ENCODE measurements at places on chromosomes 3 and 15.

- no peak for DNase-seq
These were observed 5.0 kb downstream of the PEAK1 start for GRCh38 chr15:77414789-77415442.

- no peak for DNase-seq
These were observed 817.6 kb upstream of the CFAP20DC start for GRCh38 chr3:59867185-59868002.

GRCh38 chr15:58336161-58336560 is 95.6 kb upstream of the LIPC start:
- no peak for DNase-seq

- no peak for DNase-seq
These were observed 1248.5 kb downstream of the ROBO1 start for GRCh38 chr3:78519281-78519680.

GRCh38 chr15:50046159-50046558 is 72.9 kb downstream of the ATP8B4 start:
- no peak for DNase-seq

DNA sequence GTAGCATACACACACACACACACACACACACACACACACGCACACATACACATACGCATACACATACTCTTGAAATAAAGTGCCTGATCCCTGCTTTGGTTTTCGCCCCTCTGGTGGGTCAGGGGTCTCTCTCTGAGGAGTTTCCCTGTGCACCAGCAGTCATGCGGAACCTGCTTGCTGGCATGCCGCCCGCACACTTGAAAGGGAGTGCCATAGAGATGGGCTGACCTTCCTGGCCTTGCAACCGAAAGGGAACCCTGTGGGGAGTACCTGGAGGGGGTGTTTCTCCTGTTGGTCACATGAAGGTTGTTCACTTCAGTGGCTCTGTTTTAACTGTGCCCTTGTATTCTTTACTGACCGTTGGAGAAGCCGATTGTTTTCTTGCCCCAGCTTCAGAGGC is 752.3 kb downstream of the NR2F2 start:
- DNase-seq, result no peak
